Kasumi-1 (cell line): ENCODE measurements at places on chromosomes 5 and 9.
A peak's percentile ranks its signal among the peaks of the same experiment; 100 is the strongest.

DNA sequence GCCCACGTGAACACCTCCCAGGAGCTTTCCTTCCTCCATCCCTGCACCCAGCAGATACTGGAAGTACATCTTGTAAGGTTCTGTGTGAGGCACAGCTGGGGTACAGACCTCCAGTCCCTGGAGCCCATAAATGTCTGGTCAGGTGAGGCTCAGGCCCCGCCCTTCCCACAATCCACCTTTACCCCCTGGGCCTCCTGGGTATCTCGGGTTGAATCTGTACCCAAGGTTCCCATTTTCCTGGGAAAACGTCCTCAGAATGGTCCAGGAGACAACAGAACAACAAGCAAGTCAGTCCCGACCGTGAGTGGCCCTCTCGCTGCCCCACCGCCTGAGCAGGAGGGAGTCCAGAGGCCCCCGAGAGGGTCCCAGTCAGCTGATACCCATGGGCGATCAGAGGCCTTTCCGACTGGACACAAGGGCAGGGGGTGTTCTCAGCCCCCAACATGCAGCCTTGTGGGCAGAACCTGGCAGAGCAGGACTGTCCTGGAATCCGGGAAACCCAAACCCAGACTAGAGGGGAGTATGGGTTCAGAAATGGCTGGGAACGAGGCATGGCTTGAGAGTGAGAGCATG, 4.3 kb downstream of the SPATA31E1 start:
- no peak for DNase-seq

DNA sequence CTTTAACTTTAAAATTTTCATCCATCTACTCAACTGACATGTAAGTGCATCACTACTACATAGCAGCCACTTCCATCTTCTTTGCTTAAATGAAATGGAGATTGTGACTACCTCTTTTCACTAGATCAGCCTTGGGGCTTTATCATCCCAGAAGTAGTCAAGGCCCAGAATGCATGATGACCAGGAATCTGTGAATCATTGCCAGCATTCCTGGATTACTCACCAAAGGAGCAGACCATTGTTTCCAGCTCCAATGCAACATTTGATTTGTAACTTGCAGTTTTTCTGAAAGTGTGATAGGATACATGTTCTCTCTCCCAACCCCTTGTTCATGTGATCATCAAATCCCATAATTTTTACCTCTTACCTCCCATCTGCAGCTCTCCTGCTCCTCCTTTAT, 65.1 kb downstream of the PLPPR1 start:
- DNase-seq, result no peak

DNA sequence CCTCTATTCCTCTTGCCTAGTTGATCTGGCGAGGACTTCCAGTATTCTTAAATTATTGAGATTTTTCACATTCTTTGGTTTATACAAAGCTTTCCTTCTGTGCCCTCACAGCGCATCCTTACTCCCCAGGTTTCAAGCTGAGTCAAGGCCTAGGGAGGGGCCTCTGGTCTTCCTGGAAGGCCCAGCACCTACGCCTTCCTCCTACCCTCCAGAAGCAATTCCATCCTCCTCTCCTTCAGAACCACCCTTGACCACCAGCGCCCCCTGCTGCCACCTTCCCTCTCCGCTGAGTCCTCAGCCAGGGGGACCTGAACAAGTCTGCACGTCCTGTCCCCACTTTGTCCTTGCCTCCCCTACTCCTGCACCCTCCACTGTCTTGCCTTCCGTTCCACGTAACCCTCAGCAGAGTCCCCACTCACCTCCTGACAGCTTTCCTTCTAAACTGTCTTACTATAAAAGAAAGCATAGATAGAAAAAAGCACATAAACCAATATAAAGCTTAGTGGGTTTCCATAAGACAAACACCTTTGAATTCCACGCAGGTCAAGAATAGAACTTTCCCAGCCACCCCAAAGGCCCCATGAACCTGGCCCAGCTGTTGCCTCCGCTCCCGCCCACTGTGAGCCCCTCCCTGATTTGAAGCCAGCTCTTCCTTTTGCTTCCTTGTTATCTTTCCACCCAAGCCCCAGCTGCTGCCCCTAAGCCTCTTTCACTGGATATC, 63.0 kb upstream of the CTSL start:
- DNase-seq, result peak; percentile 52

DNA sequence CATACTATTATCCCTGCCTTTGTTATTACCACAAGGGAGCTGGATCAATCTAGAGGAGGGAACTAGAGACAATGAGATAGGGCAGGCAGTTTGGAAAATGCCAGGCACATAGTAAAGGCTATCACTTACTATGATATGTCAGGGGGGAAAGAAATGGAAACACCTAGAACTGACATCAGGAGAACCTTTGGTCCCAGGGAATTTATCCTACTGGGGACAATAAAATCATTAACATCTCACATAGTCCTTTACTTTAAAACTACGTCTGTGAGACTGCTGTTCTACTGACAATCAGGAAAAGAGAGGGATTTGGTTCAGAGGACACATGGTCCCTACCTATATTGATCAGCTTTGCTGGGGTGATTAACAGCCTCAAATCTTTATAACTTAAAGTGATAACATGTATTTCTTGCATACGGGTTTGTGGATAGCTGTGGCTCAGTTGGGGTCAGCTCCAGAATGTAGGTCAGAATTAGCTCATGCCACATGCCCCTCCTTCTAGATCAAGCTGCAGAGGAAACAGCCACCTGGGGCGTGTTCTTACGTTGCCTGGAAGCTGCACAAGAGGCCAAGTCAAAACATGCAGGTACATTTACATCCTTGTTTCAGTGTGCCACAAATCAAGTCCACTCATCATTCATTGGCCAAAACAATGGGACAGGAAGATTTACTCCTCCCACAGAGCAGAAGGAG, 43.9 kb upstream of the ALDOB start:
- DNase-seq, result no peak

GRCh38 chr5:958701-959571, 49.7 kb upstream of the NKD2 start:
- no peak for DNase-seq

GRCh38 chr5:73999297-73999696, 373.3 kb downstream of the ARHGEF28 start:
- no peak for DNase-seq

DNA sequence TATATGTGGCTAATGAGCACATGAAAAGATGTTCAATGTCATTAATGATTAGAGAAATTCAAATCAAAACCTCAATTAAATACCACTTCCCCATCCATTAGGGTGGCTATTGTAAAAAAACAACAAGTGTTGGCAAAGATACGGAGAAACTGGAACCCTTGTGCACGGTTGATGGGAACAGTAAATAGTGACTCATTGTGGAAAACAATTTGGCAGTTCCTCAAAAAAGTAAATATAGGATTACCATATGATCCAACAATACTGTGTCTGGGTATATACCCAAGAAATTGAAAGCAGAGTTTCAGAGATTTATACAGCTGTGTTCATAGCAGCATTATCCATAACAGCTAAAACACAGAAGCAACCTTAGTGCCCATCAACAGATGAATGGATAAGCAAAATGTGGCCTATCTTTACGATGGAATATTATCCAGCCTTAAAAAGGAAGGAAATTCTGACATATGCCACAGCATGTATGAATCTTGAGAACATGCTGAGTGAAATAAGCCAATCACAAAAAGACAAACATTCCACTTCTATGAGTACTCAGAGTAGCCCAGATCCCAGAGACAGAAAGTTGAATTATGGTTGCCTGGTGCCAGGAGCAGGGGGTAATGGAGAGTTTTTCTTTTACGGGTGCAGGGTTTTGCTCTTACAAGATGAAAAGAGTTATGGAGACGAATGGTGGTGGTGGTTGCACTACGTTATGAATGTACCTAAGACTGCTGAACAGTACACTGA, 41.4 kb upstream of the LRRC14B start:
- no peak for DNase-seq
